ENCODE measurements at places on chromosomes 6 and 20.
A peak's percentile ranks its signal among the peaks of the same experiment; 100 is the strongest.

DNA sequence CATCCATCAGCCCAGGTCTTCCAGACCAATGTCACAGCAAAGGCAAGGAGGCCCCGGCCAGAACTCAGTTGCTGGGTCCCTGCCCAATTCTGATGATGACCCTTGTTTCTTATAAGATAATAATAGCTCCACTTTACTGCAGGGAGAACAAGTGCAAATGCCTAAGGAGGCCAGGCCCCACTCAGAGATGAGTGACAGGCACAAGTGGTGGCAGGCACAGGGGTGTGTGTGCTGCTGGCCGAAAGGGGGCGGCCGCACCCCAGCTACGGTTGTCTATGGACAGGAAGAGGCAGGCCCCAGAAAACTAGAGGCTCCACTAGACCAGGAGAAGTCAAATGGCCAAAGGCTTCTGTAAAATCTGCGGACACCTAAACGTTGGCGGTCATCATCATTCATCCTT lies 28.6 kb downstream of the GNAS-AS1 start:
- no peak for DNase-seq

GRCh38 chr6:162150295-162150694 lies 577.3 kb downstream of the PRKN start:
- no peak for DNase-seq

DNA sequence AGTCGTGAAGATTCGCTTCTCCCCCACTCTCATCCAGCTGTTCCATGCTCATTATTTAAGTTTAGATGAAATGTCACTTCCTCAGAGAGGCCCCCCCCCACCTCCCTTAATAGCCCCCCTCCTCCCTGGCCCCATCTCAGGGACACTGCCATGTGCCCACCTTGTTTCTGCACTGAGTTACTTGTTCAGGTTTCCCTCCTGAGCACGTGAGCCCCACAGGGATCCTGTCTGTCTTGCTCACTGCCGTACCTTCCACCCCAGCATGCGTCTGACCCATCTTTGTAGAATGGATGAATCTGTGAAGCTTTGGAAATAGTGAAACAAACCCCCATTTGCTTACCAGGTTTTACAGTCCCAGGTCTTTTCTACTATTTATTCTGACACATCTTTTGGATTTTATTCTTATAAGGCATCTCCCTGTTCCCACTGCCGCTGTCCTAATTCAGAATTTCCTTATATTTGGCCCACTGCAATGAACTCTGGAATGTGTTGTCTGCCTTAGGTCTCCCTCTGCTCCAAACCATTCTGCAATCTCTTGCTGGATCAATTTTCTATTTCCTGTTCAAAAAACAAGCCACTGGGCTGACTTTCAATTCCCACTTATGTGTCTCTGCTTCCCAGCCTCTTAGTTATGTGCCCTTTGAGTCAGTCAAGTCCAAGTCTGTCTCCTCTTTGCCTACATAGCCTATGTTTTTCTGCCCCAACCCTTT lies 136.5 kb upstream of the ECI2 start:
- no peak for DNase-seq

GRCh38 chr20:36285746-36286447 lies 20.2 kb upstream of the DLGAP4 start:
- DNase-seq = no peak

GRCh38 chr6:26026833-26027490 lies 60.3 kb upstream of the HFE start:
- peak; percentile 95 for DNase-seq

DNA sequence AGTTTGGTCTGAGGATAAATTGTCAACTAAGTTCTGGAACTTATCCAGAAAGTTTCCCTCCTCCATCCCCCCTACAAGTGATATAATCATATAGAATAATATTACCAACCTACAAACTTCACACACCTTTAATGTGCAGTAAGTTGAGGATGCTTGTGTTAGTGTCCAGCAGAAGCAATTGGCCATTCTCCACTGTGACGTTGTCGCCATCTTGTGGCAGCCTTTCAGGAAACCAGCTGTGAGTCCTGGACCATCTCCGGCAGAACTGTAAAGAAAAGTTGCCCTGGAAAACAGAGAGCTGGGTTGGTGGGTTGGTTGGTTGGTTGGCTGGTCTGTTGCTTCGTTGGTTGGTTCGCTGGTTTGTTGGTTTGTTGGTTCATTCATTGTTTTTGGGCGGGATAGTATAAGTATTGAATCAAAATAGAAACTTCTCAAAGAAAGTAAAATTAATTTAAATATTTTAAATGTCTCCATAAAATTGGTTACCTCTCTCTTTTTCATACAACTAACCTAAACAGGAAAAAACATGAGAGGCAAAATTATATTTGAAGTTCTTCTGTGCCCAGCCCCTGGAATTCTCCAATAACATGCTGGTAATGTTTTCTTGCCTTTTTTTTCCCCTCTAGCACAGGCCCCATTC lies 127.5 kb downstream of the PKHD1 start:
- peak; percentile 58 for DNase-seq

DNA sequence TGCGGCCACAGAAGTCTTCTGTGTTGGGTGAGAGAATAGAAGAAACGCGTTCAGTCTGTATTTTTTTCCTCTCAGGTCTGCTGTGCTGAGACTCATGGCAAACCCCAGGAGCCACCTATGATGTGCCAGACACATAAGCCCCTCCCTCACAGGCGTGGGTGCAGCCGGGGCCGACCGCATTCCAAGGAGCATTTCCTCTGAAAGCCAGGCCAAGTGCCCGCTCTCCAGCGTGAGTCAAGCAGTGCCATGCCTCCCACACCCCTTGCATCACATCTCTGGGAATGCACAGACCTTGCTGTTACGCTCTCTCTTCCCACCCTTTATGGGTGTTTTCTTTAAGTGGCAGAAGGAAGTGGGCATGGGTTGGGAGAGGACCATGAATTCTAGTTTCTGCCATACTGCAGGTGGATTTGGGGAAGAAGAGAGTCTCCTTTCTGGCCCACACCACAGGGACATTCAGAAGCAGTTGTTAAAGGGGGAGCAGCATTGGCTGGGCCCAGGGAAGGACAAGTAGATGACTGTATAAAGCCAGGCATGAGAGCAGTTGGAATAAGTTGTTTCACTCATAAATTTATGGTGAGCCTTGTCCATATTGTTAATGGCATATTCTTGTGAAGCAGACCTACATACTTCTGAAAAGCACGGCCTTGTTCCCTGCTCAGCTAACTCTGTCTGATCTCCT lies 37.1 kb upstream of the TFAP2A start:
- no peak for DNase-seq

GRCh38 chr6:157137501-157137900 lies 185.8 kb downstream of the TMEM242 start:
- no peak for DNase-seq
